ENCODE measurements at places on chromosomes 4 and X. TPM values are rescaled to one million over a fixed set of nuclear protein-coding genes. Genes with fewer than 3 reads are reported as not detected.

Gene KLHL13
- 28.5 TPM for total RNA-seq

Gene HEPH
- total RNA-seq: 57.7 TPM

Gene TLR2
- total RNA-seq: 0.58 TPM

Gene CTAG1B
- total RNA-seq: not detected

Gene S100G
- not detected for total RNA-seq

Gene MAML3
- total RNA-seq: 2.3 TPM

Gene SCRG1
- 0.29 TPM for total RNA-seq

Gene TLR10
- 0.15 TPM for total RNA-seq

Gene IL2
- not detected for total RNA-seq

Gene GLRA3
- total RNA-seq: not detected

Gene RHOH
- total RNA-seq: not detected

Gene AFM
- total RNA-seq: not detected

Gene GSX2
- not detected for total RNA-seq

Gene QRFPR
- total RNA-seq: not detected

Gene AFF1
- total RNA-seq: 18.3 TPM

Gene OTC
- not detected for total RNA-seq

Gene SEC24B
- 14.7 TPM for total RNA-seq

Gene RAB33A
- 3.8 TPM for total RNA-seq

Gene SATL1
- not detected for total RNA-seq

Gene CT47B1
- not detected for total RNA-seq

Gene DGAT2L6
- total RNA-seq: not detected

Gene PAGE5
- total RNA-seq: not detected

Gene PRKG2
- 23.3 TPM for total RNA-seq

Gene CT55
- not detected for total RNA-seq

Gene PSAPL1
- total RNA-seq: not detected

Gene VEGFC
- 37.2 TPM for total RNA-seq

Gene MAGEA2B
- not detected for total RNA-seq
